ENCODE measurements at places on chromosomes 3 and 15.

- no peak for DNase-seq
Measured at GRCh38 chr3:161239700-161240099, 18.6 kb downstream of the NMD3 start.

GRCh38 chr15:81293728-81294515 lies 30.0 kb downstream of the STARD5 start:
- peak; percentile 74 for DNase-seq

- no peak for DNase-seq
Measured at GRCh38 chr3:1955170-1955569, 143.5 kb upstream of the CNTN4 start.

DNA sequence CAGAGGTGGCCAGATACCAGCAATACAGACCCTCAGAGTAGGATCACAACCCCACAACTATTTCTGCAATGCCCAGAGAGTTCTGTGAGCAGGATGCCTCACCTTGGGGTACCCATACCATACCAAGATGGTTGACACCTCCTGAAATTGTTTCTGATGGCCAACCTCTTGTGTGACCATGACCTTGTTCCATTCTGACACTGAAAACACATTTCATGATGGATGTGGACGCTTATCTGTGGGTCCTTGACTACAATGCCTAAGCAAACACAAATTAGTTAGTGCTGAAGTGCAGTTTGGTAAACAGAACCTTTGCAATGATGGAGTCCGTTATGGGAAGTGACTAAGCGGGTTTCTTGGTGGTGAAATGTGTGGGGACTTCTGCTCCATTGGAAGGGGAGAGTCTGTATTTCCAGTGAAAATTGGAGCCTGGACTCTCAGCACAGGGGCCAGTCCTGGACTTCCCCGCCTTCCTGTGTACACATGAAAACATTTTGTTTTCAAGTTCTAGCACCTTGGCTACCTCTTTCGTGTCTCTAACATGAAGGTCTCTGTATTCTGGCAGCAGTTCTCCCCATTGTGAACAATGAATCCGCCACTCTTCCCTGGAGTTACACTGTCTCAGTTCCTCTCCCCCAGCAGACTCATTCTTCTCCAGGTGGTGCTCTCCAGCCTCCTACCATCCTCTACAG lies 106.2 kb downstream of the XXYLT1 start:
- DNase-seq = no peak

DNA sequence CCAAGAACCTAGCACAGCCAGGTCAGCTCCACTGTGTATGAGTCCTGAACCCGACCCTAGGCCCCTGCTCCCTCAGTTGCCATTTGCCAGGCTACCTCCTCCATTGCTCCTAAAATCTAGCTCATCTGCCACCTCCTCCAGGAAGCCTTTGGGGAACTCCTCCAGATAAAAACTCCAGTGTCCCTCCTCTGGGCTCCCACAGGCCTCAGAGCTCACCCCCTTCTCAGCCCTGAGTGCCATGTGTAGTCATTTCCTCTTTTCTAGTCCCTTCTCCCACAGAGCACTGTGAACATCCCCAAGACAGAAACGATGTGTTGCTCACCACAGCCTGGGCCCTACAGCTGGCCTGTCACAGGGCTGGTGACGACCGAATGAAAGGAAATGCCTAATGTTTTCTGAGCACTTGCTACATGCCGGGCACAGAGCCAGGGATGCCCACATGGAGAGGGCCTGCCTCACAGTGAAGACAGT lies 61.0 kb downstream of the IQSEC1 start:
- DNase-seq = peak; percentile 56

DNA sequence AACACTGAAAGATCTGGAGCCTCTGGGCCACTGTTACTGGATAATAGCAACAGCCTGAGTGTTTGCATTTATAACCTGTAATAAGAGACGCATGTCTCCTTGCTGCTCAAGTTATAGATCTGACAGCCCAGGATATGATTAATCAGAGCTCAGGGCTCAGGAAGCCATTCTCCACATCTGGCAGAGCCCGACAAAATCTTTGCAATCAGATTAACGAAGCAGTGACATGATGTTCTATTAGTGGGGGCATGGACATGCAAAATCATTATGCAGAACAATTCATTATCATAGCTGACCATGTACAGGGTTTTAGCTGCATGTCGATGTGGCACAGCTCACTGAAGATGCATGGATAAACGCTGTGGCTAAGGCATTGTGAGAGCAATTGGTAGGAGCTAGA lies 730.3 kb downstream of the ZNF385D start:
- no peak for DNase-seq

DNA sequence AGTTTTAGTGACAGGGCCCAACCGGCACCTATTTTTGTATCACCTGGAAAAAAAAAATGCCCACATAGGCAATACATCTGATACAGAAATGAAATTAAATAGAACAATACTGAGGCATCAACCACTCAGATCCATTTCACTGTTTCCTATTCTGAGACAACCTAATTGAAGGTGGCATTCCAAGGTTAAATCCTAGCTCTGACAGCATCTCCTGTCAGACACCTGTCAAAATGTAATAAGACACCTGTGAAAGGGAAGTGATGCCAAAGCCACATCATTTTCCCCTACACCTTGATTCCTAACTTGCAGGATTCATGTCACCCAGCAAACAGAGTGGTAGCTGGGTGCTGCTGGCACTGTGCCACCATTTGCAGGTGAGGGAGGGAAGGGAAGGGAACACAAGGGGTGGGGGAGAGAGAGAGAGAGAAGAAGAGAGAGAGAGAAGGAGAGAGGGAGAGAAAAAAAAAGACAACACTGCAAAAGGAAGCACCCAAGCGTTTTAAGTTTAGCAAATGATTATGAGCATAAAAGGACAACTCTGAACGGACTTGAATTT lies 1044.6 kb upstream of the CFAP20DC start:
- DNase-seq = no peak

DNA sequence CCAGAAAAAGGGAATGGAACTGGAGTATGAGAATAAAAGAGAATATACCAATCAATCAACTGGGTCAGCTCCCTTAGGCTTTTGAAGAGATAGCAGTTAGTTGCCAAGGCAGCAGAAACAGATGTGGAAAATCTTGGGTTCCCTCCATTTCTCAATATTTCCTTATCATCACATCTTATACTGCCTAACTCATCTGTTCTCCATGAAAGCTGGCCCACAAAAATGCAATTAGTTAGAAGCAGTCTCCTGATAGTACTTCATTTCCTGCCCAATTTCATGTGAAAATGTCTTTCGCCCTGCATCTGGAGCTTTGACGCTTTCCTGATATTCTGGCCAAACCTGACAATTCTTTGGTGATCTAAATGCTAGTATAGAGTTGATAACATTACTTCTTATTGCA lies 30.1 kb upstream of the SPTSSB start:
- DNase-seq = no peak

- DNase-seq = no peak
Measured at GRCh38 chr3:53140847-53141845, 10.9 kb upstream of the RFT1 start.

GRCh38 chr3:197257711-197258110 lies 40.7 kb downstream of the DLG1 start:
- DNase-seq = no peak
